ELR (cell line): ENCODE measurements at places on chromosomes 1 and 21.
A peak's percentile ranks its signal among the peaks of the same experiment; 100 is the strongest.

DNA sequence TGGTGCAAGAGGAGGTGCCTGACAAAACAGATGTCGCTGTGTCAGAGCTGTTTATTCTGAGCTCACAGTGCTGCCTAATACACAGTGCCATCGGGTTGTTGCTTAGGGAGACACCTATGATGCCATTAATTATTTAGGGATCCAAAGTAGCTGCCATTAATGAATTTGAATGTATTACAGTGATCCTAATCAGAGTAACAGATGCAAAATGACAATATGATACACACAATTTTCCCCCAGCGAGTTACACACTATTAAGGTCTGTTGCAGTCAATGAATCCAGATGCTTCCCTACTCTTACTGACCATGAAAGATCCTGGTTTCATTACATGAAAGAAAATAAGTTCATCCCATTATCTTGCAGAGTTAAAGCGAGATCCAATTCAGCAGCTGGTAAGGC, 91.3 kb downstream of the RWDD3 start:
- DNase-seq = no peak

DNA sequence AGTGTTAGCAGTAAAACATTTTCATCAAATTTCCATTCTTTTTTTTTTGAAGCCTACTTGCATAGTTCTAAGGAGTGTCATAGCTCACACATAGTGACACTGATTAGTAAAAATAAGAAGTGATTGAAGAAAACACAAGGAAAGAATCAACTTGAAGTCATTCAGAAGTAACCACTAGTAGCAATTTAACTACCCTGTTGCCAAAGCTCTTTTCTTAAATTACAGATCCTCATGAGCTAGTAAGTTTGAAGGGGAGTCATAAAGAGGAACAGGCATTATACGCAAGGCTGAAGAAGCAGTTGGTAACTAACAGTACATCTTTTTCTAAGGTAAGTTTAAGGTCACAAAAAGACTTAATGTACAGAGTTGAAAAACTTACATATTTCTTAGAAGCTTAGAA, 332.2 kb downstream of the CHRM3 start:
- no peak for DNase-seq

DNA sequence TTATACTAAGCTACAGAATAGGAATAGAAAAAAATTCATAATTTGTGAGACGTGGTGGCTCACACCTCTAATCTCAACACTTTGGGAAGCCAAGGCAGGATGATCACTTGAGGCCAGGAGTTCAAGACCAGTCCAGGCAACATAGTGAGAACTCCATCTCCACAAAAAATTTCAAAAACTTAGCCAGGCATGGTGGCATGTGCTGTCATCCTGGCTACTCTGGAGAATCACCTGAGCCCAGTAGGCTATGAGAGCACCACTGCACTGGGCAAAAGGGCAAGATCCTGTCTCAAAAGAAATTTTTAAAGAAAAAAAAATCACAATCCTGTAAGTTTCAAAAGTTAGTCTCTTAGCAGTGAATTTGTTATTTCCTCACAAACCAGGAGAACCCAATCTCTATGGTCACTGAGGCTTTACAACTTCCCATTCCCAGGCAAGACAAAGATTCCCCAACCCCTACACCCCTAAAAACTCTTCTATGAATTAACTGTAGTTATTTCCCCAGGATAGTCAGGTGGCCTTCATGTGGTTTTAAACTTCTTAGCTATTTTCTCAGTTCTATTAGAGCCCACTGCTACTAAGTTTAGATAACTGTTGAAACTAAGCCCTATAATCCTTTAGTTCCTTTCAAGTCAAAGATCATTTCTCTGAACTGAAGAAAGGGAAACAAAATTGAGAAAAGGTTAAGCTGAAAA, 74.5 kb downstream of the FOXJ3 start:
- no peak for DNase-seq

- peak; percentile 90 for DNase-seq
Measured at GRCh38 chr1:161216945-161217712, 2.0 kb downstream of the FCER1G start.

DNA sequence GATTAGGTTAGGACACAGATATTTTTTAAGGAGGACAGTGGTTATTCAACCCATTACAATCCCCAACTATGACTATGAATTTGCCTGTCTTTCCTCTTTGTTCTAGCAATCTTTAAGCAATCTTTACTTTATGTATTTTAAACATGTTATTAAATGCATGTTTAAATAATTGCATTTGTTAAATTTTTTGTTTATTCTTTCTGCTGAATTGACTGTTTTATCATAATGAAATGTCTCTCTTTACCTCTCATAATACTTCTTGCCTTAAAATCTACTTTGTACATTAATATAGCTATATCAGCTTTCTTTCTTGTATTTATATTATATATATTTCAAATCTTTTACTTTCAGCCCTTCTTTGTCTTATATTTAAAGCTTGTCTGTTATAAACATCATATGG, 46.1 kb downstream of the CR1L start:
- DNase-seq = no peak

DNA sequence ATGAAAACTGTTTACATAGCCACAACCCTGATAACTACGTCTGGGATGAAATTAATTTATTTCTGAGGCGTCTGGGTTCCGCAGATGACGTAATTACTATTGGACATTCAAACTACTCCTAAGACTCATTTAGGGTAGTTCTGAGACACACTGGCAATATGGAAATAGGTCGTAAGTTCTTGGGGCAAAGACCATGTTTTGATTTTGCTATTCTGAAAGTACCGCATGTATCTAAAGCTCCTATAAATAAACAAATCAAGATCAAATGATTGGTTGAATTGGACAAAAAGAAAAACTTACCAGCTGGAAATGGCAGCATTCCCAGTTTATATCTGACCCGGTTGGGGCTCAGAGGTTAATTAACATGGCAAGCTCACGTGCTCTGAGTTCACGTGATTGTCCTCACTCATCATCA, 74.3 kb downstream of the DHRS3 start:
- no peak for DNase-seq

DNA sequence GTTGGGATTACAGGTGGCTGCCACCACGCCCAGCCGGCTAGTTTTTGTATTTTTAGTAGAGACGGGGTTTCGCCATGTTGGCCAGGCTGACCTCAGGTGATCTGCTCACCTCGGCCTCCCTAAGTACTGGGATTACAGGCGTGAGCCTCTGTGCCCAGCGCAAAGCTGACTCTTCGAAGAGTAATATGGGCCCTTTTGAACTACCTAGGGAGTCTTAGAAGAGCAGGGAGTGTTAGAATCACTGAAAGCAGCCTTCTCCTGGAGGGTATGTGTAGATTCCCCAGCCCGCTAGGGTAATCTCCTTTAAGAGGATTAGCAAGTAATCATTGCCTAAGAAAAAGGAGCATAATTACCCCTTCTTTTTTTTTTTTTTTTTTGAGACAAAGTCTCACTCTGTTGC, 6.5 kb upstream of the MAST2 start:
- no peak for DNase-seq

GRCh38 chr21:31011412-31011811, 26.9 kb downstream of the KRTAP19-8 start:
- DNase-seq = no peak

GRCh38 chr1:38025233-38025632, 12.7 kb downstream of the UTP11 start:
- DNase-seq = no peak

GRCh38 chr1:154598871-154599635, 8.9 kb downstream of the ADAR start:
- no peak for DNase-seq

GRCh38 chr1:26315874-26316850, 1.6 kb upstream of the CD52 start:
- no peak for DNase-seq

DNA sequence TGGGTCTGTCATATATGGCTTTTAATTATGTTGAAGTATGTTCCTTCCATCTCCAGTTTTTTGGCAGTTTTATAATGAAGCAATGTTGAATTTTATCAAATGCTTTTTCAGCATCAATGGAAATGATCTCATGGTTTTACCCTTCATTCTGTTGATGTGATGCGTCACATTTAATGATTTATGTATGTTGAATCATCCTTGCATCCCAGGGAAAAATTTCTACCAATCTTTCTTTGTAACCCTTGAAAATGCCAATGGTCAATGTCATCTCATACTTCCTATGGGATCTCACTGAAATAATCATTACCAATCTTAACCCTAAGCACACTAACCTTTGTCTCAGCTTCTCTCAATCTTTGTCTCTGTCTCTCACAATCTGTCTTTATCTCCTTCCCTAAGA, 1004.0 kb downstream of the KCNT2 start:
- DNase-seq = peak; percentile 95

- peak; percentile 42 for DNase-seq
Measured at GRCh38 chr1:38586993-38587646, 272.5 kb downstream of the RRAGC start.

- no peak for DNase-seq
Measured at GRCh38 chr1:184745110-184745509, 9.5 kb downstream of the EDEM3 start.

DNA sequence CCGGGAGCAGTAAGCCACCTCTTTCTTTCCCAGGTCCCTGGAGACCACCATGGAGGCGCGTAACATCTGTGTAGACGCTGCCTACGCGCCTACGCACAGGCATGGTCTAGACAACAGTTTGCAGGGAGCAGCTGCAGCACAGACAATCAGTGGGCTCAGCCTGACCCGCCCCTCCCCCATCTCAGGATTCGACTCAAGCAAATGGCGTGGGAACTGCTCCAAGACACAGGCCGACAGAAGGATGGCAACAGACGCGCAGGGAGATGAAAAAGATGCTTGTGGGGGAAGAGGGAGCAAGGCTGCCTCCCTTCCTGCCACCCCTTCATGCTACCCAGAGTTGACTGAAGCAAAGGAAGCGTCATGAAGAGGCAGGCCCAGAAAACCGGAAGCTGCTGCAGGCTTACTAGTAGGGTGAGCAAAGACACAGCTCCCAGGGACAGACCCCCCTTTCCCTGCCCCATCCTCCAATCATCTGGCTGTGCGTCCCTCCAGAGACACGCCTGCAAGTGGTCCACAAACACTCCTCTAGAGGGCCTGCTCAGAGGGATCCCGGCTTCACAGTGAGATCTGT, 19.5 kb downstream of the STK40 start:
- DNase-seq = peak; percentile 57

DNA sequence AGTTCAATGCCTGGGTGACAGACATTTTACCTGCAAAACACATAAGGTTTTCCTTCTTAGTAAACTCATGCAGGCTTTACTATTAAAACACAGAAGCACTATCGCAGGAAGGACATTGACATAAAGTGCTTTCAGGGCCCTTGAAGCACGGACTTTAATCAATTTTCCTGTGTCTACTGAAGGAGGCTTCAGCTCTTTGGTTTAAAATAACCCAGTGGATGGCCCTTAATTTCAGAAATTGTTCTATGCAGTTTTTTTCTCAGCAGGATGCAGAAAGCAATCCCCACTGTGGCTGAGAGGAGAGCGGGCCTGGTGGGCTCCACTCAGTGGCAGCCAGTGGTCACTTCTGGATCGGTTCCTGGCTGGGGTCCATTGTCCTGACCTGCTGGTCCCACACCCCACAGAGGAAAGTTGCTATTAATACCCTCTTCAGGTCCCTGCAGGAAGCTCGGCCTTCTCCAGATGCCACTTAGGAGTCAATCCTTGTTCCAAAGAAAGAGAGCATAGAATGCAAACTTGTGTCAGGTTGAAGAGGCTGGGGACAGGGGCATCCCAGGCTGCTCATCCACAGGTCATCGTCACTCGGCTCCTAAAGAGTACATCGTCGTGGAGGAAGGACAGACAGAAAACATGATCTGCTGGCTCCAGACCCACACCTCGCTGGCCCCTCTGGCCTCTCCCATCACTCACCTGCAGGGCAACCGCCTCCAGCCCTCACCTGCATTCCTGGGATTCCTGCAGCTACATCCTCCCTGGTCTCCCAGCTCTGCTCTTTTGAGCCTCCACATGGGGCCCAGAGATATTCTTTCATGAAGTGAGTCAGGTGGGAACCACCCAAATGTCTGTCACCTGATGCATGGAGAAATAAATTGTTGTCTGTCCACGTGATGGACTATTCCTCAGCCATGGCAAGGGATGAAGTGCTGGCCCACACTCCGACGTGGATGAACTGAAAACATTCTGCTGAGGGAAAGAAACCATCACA, 153.1 kb downstream of the PSMG1 start:
- DNase-seq = no peak

- no peak for DNase-seq
Measured at GRCh38 chr21:43944757-43945156, 67.4 kb upstream of the TRAPPC10 start.

DNA sequence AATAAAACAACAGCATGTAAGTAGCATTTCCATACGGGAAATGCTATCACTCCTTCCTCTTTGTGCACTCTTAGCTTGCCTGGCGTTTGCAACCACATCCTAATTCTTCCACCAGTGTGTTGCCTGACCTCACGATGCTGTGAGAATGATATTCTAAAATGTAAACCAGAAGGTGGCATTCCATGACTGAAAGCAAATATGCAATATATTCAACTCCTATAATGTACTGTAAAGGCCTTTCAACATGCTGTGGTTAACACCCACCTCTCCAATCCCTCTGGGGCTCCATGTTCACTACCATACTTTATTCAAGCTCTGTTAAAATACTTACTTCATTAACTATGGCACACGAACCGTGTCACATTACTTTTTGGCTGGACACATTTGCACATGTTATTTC, 420.6 kb upstream of the DEPDC1 start:
- DNase-seq = no peak

GRCh38 chr1:219461981-219462400, 150.9 kb downstream of the ZC3H11B start:
- DNase-seq = no peak

DNA sequence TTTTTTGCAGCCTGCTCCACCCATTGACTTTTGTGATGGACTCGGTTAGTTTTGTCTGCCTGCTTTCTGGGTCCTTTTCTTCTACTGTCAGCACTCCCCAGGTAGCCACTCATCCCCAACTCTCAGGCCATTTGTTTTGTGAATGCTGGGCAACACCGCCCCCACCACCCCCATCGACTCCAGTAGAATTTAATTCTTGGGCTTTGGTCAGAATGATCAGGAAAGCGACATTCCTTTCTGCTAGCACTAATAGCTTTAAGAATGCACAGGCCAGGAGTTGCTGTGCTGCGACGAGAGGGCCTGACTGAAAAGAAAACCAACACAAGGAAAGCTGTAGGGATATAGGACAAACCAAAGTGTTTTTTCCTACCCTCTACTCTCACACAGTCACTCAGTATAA, 144.4 kb downstream of the CDC7 start:
- no peak for DNase-seq

DNA sequence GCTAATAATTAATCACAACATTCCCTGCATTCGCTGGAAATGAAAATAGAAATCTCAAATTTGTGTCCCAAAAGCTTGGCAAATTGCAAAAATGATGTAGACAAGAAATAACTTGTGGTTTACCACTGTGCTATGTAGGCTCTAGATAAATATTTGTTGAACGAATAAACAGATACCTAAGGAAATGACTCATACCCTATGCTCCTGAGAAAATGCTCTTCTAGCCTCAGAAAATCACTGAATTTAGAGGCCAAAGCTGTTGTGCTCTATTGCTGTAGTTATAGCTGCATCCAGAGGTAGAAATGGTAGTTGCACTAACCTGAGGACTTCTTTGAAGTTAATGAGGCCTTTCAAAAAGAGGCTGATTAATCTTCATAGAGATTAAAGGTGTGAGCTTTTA, 142.0 kb upstream of the ZNHIT6 start:
- peak; percentile 97 for DNase-seq

GRCh38 chr1:3631320-3632260, 6.8 kb downstream of the TPRG1L start:
- no peak for DNase-seq

- peak; percentile 81 for DNase-seq
Measured at GRCh38 chr21:46056450-46056903, 41.4 kb upstream of the COL6A2 start.
